ENCODE measurements at places on chromosomes 7 and 10.

- DNase-seq = no peak
Observed at GRCh38 chr10:31586723-31587638, 268.0 kb downstream of the ZEB1 start.

DNA sequence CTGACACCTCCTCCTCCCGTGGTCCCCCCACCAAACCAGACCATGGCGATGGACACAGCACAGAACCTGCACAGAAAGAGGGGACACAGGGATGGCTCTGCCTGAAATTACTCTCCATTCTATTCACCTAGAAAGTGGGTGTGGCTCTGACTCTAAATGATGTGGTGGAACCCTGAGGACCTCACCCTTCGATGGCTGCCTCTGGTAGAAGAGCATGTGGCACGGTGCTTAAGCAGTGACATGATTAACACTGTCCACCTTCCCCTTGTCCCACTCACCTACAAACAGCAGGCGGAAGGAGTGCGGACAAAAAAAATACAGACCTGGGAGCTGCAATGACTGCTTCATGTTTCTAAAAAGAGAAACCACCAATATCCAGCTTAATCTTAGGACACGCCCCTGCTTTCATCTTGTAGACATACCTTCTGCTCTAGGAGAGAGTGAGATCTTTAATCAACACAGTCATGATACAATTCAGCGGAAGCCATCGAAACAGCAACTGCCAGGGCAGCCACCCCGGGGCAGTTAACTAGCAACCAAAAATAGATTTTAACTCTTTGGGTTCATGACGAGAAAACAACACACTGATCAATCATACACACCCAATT is 11.4 kb downstream of the JCAD start:
- DNase-seq = peak; percentile 28

- DNase-seq = no peak
Observed at GRCh38 chr10:75165684-75166622, 44.6 kb upstream of the VDAC2 start.

DNA sequence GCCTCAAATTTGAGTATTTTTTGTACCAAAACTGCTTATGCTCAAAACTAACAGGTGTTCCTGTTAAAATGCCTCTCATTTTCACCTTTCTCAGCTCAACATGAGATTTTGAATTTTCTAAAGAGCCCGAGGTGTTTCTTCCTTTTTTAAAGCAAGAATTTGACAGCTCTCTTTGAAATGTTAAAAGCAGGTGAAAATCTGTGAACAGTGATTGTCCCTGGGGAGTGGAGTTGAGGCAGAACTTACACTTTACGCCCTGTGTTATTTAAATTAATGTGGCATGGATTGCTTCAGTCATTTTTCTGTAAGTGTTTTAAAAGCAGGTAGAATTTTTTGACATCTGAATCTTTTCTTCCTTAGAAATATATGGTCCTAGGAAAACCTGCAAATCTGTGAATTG is 9.2 kb upstream of the GPR15LG start:
- DNase-seq = no peak

- DNase-seq = no peak
Observed at GRCh38 chr10:62548686-62549085, 174.5 kb downstream of the ZNF365 start.

DNA sequence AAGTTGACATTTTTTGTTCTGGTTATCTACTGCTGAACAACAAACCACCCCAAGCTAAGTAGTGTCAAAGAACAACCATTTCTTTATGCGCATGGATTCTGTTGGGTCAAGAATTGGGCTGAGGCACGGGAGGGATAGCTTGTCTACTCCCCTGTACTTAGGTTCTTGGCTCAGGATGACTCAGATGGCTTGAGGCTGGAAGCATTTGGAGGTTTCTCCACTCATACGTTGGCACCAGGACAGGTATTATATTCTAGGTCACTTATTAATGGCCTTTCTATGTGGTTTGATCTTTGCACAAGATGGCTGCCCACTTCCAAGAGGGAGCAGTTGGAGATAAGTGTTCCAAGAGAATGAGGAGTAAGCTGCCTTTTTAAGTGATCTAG is 11.8 kb upstream of the TFAM start:
- no peak for DNase-seq

GRCh38 chr7:151696721-151697514 is 177.2 kb upstream of the RHEB start:
- no peak for DNase-seq

GRCh38 chr7:7895754-7896153 is 72.8 kb upstream of the GLCCI1 start:
- DNase-seq = no peak

DNA sequence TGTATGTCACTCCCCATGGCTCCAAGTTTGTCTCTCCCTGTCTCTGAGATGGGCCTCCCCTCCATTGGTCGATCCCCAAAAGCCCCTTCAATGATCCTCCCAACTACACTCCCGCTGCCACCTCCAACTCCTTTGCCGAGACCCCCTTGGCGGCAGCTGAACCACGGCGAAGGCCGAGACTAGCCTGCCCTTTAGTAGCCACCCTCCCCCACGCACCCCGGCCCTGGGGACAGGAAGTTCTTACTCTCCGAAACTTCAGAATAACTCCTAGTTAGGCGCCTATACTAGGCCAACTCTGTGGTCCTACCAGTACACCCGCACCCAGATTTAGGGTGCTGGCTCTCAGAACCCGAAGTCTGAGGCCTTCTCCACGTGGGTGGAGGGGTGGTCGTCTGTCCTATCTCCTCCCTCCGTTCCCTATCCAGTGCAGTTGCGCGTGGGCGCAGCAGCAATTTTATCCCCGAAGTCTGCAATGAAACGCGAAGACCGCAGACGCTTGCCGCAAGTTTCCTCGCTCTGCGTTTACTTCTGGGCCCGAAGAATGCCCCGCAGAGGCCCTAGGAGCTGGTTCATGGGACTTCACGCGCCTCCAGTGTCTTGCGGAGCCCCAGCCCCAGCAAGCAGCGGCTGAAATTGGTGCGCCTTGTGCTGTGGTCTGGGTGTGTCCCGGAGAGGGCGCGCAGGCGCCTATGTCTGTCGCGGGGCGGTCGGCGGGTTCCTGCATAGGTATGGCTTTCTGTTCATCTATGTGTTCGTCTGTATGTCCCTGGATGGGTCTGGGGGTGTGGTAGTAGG is 82.6 kb upstream of the SLF2 start:
- no peak for DNase-seq

DNA sequence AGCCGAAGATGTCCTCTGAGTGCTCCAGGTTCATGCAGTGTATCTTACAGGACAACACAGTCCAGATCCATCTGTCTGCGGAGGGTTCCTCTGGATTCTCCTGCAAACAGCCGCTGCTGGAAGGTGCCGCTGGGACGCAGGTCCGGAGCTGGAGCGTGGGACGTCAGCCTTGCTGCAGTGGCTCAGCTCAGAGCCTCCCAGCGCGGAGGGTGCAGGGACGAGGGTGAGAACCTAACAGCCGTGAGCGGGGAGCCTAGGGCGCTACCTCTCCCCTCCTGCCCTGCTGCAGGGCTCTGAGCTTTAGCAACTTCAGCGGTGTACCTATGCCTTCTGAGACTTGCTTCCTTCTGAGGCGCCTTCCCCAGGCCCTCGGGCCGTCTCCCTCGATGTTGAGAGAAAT is 137.6 kb upstream of the TMEM72 start:
- no peak for DNase-seq

GRCh38 chr7:1422512-1423263 is 36.6 kb downstream of the MICALL2 start:
- no peak for DNase-seq

DNA sequence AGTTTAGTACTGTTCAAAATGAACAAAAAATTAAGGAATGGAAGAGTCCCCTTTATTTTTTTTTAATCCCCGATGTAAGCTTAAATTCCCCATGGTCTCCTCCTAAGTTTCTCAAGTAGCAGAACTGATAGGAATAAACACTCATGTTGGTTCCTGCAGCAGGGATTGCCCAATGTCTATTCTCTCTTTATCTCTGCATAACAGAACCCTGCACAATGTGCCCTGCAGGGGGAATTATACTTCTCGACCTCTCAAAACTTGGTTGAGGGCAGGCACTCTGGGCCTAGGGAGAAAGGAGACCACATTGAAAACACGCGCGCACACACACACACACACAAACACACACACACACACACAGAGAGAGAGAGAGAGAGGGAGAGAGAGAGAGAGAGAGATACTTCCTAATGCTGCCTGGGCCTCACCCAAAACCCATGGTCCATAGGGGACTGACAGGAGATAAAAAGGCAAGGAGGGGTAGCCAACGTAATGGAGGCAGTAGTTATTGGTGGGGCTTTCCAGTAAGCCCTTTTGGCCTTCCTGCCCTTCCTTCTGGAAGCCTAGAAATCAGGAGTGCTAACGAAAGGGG is 22.7 kb downstream of the JAZF1 start:
- no peak for DNase-seq

- DNase-seq = no peak
Observed at GRCh38 chr7:2613931-2614600, 17.7 kb upstream of the TTYH3 start.

GRCh38 chr10:111506266-111507034 is 429.6 kb downstream of the ADRA2A start:
- DNase-seq = no peak

- no peak for DNase-seq
Observed at GRCh38 chr7:112505495-112505894, 24.7 kb downstream of the LSMEM1 start.

DNA sequence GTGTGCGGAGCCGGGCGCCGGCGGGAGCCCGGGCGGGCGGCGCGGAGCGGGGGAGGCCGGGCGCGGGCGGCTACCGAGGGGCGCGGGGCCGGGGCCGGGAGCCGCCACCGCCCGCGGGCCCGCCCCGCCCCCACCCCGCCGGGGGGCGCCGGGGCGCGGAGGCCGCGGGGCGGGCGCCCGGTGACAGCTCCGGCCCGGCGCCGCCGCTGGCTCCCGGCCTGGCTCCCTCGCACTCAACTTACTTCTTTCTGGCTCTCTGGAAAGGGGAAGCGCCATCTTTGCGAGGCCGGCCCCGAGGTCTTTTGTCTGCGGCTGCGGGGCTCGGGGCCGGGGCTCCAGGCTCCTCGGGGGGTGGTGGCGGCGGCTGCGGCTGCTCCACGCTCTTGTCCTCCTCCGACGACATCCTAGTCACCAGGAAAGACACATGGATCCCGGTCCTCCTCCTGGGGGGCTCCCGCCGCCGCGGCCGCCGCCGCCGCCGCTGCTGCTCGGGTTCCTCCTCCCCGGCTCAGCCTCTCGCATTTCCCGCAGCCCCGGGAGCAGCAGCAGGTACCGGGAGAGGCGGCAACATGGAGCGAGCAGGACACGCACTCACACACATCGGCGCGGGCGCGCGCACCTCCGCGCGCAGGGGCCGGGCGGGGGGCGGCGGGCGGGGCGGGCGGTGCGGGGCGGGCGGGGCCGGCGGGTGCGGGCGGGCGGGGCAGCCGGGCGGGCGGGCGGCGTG is at the start of gene KMT2C:
Gene KMT2C, minus strand, starts transcription at position 620 of the 727 bp plus-strand sequence. Its CDS starts 217 bp downstream, at position 403.
- DNase-seq = peak; percentile 68

DNA sequence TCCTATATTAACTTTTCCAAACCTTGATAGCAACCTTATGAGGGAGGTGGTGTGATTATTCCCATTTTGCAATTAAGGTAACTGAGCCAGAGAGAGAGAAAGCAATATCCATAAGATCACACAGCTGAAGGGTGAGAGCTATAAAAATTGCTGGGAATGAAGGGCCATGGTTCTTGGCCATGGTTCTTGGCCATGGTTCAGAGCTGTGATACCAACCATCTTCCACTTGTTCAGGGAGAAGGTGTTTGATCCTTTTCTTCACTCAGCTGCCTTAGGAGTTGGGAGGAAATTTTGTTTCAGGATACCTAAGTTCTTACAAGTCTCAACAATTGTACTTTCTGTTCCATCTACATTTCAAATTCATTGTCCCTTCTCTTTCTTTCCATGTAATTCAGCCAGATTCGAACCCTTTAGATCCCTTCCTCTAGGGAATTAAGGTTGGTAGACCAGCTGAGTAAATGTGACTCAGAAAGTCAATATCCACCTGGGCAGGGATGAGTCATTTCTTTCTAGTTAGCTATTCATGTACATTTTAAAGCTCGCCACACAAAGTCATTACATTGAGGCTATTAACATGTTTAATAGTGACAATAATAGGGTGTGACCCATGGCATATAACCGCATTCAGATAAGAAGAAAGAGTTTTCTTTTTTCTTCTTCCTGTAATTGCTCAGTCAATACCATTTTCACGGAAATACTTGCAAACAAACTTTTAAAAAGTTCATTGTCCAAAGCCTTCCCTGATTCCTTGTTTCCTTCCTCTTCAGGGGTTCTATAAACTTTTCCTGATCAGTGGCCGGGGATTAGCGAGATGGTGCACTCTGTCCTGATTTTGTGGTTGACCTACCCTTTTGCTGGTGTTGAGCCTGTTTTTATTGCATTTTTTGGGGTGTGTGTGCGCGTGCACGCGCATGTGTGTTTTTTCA is 143.4 kb downstream of the TCF7L2 start:
- DNase-seq = no peak

DNA sequence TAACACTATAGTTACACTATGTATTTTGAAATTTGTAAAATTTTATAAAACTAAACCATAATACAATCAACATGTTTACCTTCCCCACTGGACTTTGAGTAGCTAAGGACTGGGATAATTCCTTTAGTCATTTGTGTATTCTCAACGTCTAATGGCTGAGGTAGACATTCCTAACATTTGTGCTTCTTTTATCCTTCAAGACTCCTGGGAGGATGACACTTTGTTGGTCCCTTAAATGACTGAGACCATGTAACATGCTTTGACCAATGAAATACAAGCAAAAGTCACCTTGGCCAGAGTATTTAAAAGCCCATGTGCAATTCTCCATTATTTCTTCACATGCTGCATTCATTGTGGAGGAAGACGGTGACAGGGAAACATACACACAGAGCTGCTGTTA is 18.5 kb downstream of the RAPGEF5 start:
- no peak for DNase-seq

DNA sequence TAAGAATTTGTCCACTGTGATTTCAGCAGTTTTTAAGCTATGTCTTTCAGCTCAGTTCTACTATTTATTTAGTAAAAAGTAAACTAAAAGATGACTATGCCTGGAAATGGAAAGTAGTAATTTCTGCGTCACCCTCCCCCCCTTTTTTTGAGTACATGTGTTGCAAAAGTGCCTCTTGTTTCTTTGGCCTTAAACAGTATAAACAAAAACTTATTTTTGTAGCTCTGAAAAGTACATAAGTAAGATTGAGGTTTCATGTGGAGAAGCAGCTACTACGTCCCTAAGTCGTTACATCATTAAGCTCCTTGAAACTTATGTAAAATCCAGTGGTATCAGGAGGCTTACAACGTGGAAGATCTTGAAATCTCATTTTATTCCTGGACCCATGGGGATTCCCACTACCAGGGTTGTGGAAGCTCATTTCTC is 46.3 kb upstream of the HBP1 start:
- DNase-seq = no peak

- no peak for DNase-seq
Observed at GRCh38 chr10:15719049-15719898, 448 bp downstream of the ITGA8 start.

GRCh38 chr10:3006607-3007006 is 60.7 kb upstream of the PFKP start:
- DNase-seq = no peak

GRCh38 chr7:91656541-91657482 is 223.7 kb downstream of the MTERF1 start:
- no peak for DNase-seq

GRCh38 chr7:80871228-80871627 is 47.6 kb downstream of the SEMA3C start:
- no peak for DNase-seq

GRCh38 chr7:131532570-131533091 is 23.8 kb downstream of the PODXL start:
- no peak for DNase-seq

GRCh38 chr7:82615527-82615926 is 171.9 kb upstream of the CACNA2D1 start:
- DNase-seq = no peak

- no peak for DNase-seq
Observed at GRCh38 chr7:138316421-138317043, 143.5 kb upstream of the TRIM24 start.
